ENCODE measurements at places on chromosomes 13 and 19. TPM values are rescaled to one million over a fixed set of nuclear protein-coding genes. Genes with fewer than 3 reads are reported as not detected.

FXYD1 gene
- total RNA-seq, result 0.47 TPM

CGB5 gene
- 1.6 TPM for total RNA-seq

TMEM255B gene
- total RNA-seq, result 0.91 TPM

LGALS14 gene
- not detected for total RNA-seq

ZNF737 gene
- 0.09 TPM for total RNA-seq

All from A549 treated with CpdA at 1 μM for 4 hours (cell line).